Type B pancreatic cell (in vitro differentiated cells): ENCODE measurements at places on chromosomes 2 and 18.

DNA sequence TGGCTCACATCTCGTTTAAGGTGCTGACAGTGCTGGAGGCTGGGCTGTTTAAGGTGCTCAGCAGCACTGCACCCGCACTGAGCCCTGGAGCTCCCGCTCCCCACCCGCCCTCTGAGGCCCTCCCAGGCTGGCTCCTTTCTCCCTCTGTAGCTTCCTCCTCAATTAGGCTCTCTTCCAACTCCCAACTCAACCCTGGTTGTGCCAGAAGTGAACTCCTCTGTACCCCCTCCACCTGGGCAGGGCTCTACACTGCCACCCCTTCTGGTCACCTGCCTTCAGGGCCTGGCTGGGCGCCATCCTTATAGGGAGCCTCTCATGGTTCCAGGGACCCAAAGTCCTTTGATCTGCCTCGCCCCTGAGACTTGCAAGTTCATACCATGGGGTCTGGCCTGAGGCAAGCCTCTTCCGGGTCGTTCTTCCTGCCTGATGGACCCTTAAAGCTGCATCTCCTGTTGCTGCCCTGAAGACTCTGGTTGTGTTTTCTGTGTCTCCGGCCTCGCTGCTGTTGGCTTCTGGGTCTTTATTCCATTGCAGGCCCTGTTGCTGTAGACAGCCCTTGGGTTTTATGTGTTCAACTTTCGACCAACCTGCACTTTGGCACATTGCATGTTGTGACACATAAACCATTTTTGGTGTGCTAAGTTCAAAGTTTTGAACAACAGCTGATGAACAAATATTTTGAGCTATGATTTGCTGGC lies 199.6 kb downstream of the LDLRAD4 start:
- DNase-seq: no peak

GRCh38 chr2:61018318-61018755 lies 282 bp upstream of the PUS10 start:
- no peak for DNase-seq

DNA sequence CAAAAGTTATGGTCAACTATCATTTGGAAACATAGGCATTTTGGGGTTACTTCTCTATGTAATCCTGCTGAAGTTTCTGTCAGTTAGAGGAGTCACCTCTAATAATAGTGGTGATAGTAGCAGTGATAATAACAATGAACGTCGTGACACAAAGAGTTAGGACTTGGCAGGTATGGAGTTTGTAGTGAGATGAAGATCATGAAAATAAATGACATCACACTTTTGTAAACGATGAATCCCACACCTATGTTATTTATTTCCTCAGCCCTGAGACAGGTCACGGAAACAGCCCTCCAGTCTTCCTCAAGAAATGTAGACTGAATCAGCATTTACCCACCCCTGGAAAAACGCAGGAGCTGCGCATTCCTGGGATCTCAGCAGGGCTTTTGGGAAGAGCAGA lies 38.8 kb downstream of the TSN start:
- no peak for DNase-seq

- no peak for DNase-seq
These were observed 183.0 kb upstream of the APCDD1 start for GRCh38 chr18:10271481-10271880.

GRCh38 chr18:67776929-67777328 lies 260.4 kb upstream of the DSEL start:
- DNase-seq: no peak
